Peyer's patch (tissue), 4 donors: ENCODE measurements at places on chromosomes 3 and 15. TPM values are rescaled to one million over a fixed set of nuclear protein-coding genes. Genes with fewer than 3 reads are reported as not detected.
A peak's percentile ranks its signal among the peaks of the same experiment; 100 is the strongest.

The ONECUT1 gene
- total RNA-seq: not detected

The ANKRD34C gene
- total RNA-seq: not detected

The SLC28A2 gene
- total RNA-seq: 75.1 TPM

The HRG gene
- not detected for total RNA-seq

The STRA6 gene
- 0.83 TPM for total RNA-seq

The ITIH4 gene
- 1.1 TPM for total RNA-seq

DNA sequence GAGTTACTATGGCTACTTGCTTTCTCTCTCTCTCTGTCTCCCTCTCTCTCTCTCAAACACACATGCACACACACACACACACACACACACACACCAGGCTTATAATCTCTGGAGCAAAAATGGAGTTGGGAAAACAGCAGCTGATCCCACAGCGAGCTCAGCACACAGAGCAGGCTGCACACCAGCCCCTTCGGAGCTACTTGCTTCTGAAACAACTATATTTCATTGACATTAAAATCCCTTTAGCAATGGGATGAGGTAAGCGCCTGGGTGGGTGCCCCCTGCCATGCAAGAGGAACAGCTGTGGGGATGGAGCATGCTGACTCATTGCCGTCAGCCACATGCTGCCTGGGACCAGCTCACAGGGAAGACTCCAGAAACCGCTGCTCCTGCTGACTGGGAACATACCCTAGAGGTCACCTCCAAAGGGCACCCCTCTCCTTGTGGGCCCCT, 45.7 kb downstream of the B3GNT5 start:
- H3K4me1 ChIP-seq: no peaks in the 10 kb centered on the region
- H3K4me3 ChIP-seq: no peak overlapping the region
- no peaks in the 10 kb centered on the region for H3K36me3 ChIP-seq
- H3K27ac ChIP-seq: no peak overlapping the region

- no peak for DNase-seq
- H3K27ac ChIP-seq: no peak overlapping the region
- H3K4me3 ChIP-seq: no peak overlapping the region
- H3K36me3 ChIP-seq: no peaks in the 10 kb centered on the region
Measured at GRCh38 chr3:183912895-183913579, 28.4 kb upstream of the PARL start.

DNA sequence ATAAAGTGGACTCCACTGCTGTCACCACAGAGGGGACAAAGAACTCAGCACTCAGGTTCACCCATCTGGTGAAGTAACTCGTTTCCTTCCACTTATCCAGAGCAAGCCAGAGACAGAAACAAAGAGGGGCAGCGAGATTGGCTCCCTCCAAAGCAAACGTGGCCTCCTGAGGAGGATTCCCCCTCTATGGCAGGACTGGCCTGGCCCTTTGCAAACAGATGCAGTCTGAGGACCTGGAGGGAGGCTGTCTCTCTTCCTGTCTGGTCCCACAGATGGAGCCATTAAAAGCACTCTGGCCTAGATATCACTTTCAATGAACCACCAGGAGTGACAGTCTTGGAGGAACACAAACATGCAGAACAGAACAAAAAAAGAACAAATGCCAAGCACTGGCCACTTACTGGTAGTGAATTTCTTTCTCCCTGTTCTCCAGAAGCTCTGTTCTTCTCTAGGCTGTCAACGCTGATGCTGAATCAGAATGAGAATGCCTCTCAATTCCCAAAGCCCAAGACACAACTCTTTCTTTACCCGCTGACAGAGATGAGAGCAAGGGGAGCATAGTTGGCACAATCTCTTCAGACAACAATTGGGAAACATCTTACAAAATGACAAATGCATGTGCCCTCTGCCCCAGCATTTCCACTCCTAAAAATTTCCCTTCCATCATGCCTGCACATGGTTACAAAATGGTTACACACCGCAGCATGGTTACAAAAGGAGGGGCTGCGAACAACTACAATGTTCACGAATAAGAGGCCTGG, 14.3 kb downstream of the KLHL25 start:
- H3K27ac ChIP-seq: no peak overlapping the region
- no peaks in the 10 kb centered on the region for H3K36me3 ChIP-seq
- H3K4me1 ChIP-seq: peaks cover 11% of the 10 kb centered on the region
- H3K4me3 ChIP-seq: no peak overlapping the region
- no peaks in the 10 kb centered on the region for H3K27me3 ChIP-seq

DNA sequence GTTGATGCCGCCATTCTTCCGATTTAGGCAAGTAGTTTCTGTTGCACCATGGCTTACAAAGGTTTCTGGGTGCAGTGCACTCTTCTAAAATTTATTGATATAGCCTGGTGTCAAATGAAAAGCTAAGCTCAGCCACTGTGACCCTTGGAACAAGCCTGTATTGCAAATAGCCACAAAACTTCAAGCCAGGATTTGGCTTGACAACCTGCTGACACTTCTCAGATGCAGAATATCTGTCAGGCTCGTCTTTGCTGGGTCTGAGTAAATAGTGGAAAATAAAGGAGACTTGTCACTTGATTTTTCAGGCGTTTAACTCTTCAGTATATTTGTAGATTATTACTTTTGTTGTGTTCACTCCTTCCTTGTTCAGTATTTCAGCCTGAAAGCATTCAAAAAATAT, 871.8 kb downstream of the OTOL1 start:
- H3K36me3 ChIP-seq: no peaks in the 10 kb centered on the region
- H3K27me3 ChIP-seq: no peaks in the 10 kb centered on the region
- H3K27ac ChIP-seq: no peak overlapping the region
- H3K4me3 ChIP-seq: no peak overlapping the region
- H3K4me1 ChIP-seq: no peaks in the 10 kb centered on the region

DNA sequence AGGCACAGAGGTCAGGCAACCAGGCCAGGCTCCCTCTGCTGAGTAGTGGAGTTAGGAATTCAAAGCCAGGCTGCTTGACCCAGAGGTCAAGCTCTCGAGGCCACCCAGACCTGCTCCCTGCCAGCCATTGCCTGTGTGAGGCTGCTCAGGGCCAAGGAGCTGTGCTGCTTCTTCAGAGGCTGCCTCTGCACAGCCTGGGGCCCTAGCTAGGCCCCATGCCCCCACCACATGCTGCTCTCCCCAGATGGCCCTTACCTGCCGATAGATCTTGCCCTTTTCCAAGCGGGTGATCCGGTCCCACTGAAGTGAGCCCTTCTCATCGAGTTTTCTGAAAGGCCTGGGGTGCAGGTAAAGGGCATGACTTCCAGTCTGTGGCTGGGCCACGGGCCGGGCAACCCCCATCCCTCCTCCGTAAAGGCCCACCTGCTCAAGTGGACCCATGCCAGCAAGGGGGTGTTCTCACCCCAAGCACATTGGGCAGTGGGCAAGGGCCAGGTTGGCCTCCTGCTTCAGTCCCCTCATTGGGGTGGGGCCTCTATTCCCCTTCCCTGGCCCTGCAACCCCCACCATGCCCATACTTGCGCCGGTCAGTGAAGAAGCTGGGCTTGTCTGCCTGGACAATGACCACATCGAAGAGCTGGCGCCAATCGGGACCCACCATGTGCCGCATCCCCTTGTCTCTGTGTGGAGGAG, 6.5 kb downstream of the NT5DC2 start:
- H3K27me3 ChIP-seq: no peaks in the 10 kb centered on the region
- no peaks in the 10 kb centered on the region for H3K36me3 ChIP-seq
- H3K4me1 ChIP-seq: no peaks in the 10 kb centered on the region
- DNase-seq: peak; percentile 41
- no peak overlapping the region for H3K27ac ChIP-seq

DNA sequence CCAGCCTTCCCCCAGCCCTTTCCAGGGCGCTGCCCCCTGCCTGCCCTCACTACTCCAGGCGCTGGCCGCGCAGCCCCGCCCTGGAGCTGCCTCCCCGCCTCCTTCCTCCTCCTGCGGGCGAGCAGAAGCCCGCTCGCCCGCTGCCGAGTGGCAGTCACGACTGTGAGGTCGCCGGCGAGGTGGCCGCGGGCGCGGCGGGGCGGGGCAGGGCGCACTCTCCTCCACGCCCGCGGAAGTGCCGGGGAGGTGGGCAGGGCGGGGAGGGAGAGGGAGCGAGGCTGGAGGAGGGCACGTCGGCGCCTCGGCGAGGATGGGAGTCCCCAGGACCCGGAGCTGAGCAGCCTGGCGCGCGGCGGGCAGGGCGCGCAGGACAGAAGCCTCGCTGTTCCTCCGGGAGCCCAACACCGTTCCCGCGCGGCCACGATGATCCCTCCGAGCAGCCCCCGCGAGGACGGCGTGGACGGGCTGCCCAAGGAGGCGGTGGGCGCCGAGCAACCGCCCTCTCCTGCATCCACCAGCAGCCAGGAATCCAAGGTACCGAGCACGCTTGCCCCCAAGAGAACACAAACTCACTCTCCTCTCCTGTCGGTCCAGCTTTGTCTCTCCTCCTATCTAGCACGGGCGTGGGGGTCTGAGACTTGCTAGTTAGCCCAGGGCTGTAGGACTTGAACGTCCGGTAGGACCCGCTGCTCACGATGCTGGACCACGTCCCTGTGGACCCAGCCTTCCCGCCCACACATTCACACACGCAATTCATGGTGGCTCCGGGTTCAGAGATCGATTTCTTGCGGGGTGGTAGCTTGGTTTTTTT, at the start of gene STAC:
TSS of gene STAC (plus strand) at position 284 of the 811 bp plus-strand sequence. CDS start at position 424, 140 bp downstream.
- H3K27me3 ChIP-seq: no peaks in the 10 kb centered on the region
- no peaks in the 10 kb centered on the region for H3K4me1 ChIP-seq
- H3K4me3 ChIP-seq: no peak within 1 kb of the TSS
- H3K36me3 ChIP-seq: no peaks in the 10 kb centered on the region

DNA sequence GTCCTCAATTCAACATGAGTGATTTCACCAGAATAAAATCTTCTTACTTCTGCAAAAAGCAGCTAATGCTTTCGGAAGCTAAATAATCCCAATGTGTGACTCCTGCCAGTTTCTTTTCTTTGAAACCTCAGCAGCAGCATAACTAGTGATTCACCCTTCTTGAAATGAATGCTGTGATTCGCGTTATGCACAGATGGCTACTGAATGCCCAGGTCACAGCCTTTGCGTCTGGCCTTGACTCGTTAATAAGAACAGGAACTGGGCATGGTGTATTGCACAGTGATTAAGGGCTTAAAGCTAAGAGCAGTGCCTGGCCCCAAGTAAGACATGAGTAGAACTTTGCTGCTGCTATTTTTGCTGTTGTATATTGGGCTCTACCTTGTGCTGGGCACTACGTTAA, 19.0 kb downstream of the CGNL1 start:
- DNase-seq: no peak
- H3K4me1 ChIP-seq: no peaks in the 10 kb centered on the region
- no peak overlapping the region for H3K4me3 ChIP-seq
- H3K36me3 ChIP-seq: no peaks in the 10 kb centered on the region

DNA sequence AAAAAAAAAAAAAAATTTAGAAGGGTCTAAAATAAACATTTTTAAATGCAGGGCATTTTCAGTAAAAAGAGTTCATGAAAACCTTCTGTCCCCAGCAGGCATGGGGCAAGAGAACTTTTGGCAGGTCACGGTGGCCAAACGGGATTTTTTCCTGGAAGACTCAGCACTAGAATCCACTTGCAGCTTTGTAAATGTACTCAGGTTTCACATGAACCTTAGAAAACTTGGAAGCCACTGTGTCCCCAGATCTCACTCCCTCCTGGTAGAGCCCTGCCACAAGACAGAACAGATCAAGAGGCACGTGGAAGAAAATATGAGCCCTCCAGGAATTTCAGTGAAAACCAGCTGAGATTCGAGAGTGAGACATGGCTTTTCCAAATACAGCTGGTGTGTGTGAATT, 2.1 kb upstream of the GNB5 start:
- no peak for DNase-seq
- H3K27me3 ChIP-seq: no peaks in the 10 kb centered on the region
- H3K27ac ChIP-seq: no peak overlapping the region
- H3K4me1 ChIP-seq: no peaks in the 10 kb centered on the region

- no peak for DNase-seq
- H3K36me3 ChIP-seq: peaks cover 78% of the 10 kb centered on the region
- H3K27ac ChIP-seq: no peak overlapping the region
- no peaks in the 10 kb centered on the region for H3K27me3 ChIP-seq
- H3K4me3 ChIP-seq: no peak overlapping the region
Measured at GRCh38 chr15:89317186-89317720, 17.4 kb downstream of the POLG start.

DNA sequence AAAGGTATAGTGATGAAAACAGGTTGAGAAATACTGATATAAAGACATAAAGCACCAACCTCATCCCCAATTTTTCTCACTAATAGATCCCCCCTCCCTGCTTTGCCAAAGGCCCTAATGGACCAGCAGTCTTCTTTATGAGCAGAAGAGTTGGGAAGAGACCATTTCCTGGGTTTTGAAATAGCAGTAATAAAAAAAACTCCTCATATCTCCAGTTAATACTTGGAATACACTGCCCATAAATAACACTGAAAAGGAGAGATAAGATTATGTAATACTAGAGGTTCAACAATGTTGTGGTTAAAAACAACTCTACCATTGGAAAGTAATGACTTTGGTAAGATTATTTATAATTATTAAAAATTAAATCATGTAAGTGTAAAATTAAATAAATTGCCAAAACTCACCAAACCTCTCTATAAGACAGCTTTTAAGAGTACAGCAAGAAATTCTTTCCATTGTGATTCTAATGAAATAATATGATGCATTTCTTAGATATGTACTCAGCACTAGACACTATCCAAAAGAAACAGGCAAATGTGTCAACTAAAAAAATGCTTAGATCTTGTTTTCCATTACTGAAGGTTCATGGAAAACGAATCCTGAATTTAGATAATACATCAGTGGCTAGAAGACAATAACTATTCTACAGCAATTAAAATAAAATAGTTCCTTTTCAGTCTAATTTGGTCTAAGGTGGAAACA, 88.2 kb downstream of the FAIM start:
- no peaks in the 10 kb centered on the region for H3K4me1 ChIP-seq
- H3K4me3 ChIP-seq: no peak overlapping the region
- H3K27me3 ChIP-seq: no peaks in the 10 kb centered on the region

- H3K36me3 ChIP-seq: no peaks in the 10 kb centered on the region
- no peaks in the 10 kb centered on the region for H3K27me3 ChIP-seq
- DNase-seq: no peak
- H3K27ac ChIP-seq: no peak overlapping the region
- H3K4me1 ChIP-seq: no peaks in the 10 kb centered on the region
Measured at GRCh38 chr3:880371-880770, 212.5 kb upstream of the CNTN6 start.

DNA sequence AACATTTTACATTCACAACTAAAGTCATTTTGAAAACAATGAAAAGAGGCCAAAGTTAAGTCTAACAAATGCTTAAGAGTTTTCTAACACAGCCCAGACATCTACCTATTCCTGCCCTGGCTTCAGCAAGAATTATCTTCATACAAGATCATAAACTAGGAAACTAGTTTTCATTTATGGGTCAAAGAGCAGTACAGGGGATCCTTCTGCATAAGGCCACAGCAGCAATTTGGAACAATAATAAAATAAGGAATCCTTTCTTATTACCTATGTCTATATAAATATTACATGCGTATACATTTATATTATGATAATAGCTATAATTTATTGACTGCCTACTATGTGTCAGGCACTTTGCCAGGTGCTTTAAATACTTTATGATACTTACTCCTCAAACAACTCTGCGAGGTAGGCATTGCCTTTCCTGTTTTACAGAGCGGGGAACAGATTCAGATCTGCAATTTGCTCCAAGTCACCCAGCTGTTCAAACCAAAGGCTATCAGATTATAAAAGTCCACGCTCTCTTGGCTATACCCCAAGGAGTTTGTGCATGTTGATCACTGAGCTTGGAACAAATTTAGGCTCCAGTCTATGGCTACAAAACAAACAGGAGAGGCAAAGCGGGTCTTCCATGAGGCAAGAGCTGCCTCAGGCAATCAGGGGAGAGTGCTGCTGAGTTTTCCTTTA, 196.4 kb downstream of the RORA start:
- no peak overlapping the region for H3K4me3 ChIP-seq
- H3K27me3 ChIP-seq: no peaks in the 10 kb centered on the region
- H3K27ac ChIP-seq: no peak overlapping the region
- no peaks in the 10 kb centered on the region for H3K36me3 ChIP-seq
- no peak for DNase-seq
